ENCODE measurements at places on chromosomes 1 and 21.

GRCh38 chr1:201020721-201021629 lies 2.5 kb downstream of the KIF21B start:
- peak; percentile 36 for DNase-seq

DNA sequence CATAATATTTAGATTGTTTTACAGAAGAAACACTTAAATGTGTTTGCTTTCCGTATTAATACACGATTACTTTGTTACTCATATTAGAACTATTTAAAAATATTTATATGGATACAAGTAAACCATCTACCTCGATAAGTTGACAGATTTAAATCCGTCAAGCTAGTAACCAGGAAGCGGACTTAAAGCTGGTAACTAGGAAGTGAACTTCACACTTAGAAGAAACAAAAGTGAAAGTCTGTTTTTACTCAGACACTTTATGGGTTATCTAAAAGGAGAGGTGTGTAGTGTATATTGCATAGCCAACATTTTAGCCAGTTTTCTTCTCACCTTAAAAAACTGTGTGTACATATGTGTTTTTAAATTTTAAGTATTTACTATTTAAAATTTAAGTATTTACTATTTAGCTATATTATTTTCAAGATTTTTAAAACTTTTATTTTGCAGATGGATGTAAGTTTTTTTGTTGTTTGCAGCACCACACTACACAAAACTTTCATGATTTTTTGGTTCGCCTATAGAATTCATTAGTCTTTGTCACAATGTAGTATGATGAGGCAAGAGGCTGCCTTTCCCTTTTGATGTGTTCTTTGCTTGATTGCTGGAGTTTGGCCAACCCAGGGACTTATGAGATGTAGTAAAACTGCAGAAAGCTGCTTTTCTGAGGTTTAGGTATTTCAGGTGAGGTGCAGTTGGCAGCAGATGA lies 2.7 kb downstream of the USP25 start:
- no peak for DNase-seq

- DNase-seq, result no peak
Observed at GRCh38 chr1:25641931-25642573, 25.5 kb downstream of the MAN1C1 start.

DNA sequence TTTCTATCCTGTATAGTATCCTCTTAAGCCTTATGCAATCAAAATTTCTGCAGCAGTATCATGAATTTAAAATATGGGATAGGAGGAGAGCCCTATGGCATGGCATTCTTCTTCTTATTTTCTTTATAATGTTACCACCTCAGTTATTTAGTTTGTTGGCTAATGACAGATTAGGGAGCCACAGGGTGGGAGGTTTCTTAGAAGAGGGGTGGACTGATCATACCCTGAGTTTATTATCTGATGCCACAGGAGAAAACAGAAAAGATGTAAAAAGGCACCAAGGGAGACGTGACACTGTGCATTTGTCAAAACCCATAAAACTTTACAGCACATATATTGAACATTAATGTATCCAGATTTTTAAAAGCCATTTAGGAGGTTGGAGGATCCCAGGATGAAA lies 66.9 kb downstream of the LRRC8D start:
- no peak for DNase-seq

GRCh38 chr1:154493276-154493675 lies 8.7 kb upstream of the TDRD10 start:
- no peak for DNase-seq

DNA sequence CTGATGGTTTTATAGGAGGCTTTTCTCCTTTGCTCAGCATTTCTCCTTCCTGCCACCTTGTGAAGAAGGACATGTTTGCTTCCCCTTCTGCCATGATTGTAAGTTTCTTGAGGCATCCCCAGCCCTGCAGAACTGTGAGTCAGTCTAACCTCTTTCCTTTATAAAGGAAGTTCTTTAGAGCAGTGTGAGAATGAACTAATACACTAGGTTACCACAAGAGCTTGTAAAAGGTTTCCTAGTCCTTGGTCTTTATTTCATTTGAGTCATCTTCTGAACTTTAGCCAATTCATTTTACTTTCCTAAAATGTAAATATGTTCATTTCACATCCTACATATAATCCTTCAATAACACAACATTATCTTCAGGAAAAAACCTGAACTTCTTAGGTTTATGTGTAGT lies 365.3 kb downstream of the HHIPL2 start:
- no peak for DNase-seq

DNA sequence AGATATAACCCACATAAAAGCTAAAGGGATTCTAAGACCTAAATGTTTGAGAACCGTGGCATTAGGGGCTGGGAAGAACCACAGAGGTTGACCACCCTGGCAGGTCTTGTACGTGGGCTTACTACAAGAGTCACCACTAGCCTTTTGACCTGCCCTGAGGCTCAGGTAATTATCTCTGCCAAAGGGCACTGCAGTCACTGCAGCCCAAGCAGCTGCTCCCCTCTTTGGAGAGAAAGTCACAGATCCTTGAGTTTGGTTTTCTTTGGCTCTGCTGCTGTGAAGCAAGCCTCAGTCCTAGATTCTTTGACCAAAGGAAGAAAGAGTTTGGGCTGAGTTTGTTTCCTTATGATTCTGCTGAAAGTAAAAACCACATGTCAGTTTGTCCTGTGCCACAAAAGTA lies 11.6 kb downstream of the PARK7 start:
- DNase-seq, result no peak

GRCh38 chr1:110773813-110774212 lies 99.1 kb upstream of the KCNA3 start:
- no peak for DNase-seq

DNA sequence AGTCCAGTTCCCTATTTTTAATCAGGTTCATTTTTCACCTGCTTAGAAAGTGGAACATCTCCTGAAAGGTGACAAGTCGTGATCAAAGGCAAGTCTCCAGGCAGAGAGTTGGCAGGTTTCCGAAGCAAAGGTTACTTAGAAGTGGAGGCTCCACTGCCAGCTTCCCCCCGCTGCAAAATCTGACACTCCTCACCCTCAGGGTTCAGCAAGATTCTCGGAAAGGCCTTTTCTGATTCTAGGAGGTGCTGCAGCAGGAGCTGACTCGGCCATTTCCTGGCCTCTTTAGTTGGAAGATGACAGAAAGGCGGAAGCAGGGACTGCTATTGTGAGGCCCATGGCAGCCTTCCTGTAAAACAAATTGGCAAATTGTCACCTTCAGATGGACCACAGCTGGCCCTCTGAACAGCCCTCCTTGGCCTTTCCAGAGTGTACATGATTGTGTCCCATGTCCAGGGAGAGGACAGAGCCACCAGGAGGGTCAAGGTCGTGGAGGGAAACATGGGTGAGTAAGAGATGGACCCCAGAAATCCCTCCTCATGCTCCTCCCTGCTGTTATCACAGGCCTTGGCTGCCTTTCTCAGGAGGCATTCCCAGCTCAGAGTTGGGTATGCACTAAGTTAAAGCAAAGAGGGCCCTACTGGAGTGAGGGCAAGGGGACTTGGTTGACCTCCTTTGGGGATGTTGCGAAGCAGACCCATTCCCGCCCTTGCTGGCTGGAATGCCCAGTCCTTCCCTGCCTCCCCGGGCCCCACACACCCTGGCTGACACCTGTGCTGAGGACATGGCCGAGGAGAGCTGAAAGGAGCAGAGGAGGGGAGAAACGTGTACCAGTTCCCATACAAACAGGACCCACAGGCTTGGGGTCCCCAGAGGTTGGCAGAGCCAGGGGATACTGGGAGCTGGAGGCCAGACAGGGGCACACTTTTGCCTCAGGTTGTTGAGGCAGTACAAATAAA lies 115.5 kb upstream of the IRF2BP2 start:
- peak; percentile 35 for DNase-seq

Measured in activated T-cell treated with anti-CD3 and anti-CD28 coated beads for 48 hours (primary cell).